ENCODE measurements at places on chromosomes 2 and 18.

DNA sequence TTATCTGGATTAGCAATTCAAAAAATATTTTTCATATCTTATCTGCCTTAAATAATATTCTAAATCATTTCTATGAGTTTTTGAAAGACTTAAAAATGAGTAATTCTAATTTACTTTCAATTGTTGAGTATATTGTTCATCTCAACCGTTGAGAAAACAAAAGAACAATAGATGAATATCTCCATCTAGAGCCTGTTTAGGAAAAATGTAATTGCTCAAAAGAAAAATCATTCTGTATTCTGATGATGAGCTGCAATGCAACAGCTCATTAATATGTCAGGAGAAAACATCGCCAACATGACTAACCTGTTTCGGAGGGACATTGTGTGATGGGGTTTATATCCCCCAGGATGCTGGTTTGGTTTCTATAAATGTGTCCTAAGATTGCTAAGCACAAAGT is 417.6 kb downstream of the SUCLG1 start:
- no peak for DNase-seq

DNA sequence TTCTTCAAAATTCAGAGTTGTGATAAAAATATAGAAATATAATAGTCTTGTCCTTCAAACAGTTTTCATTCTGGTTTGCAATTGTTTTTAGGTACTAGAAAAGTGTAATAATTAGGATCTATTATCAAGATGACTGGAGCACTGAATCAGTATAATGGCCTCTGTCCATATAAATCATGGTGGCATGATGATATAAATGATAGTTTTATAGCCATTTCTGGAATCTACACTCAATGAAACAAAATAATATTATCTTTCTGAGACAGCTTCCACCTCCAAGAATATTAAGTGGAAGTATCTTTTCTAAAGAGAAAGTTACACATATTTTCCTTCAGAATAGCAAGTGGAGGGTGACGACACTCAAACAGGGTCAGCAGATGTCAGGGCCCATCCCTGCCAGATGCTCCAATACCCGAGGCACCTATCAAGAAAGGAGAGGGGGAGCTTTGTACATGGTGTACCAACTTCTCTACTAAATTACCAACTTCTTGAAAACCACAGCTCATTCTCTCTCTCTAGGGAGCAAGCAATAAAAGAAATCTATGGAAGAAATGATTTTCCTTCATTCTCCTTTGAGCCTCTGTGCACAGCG is 882.7 kb upstream of the CHAC2 start:
- no peak for DNase-seq

DNA sequence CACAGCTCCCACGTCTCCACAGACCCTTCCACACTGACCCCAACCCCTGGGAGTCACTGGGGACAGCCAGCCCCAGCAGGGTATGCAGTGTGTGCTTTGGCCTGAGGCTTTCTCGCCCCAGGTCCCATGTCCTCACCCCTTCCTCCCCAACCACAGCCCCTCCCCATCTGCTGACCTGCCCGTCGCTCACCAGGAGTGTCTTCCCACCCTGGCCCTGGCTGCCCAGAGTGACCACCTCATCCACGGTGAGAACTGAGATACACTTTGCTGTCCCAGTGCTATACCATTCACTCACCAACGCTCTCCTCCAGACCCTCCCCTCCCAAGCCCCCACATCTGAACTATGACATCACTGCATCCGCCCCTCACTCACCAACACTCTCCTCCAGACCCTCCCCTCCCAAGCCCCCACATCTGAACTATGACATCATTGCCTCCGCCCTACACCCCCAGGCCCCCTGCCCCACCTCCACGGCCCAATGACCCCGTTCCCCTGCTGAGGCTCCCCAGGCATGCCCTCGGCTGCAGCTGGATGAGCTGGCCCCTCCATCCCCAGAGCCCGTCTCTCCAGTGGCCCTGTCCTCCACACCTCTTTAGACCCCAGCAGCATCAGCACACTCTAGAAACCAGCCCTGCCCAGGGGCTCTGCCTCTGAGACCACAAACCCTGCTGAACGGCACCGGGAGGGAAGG is 55.2 kb downstream of the ANKMY1 start:
- DNase-seq, result no peak

- no peak for DNase-seq
Measured at GRCh38 chr2:192126912-192127311, 67.8 kb downstream of the TMEFF2 start.

GRCh38 chr2:124566518-124566970 is 541.5 kb downstream of the CNTNAP5 start:
- DNase-seq, result no peak

DNA sequence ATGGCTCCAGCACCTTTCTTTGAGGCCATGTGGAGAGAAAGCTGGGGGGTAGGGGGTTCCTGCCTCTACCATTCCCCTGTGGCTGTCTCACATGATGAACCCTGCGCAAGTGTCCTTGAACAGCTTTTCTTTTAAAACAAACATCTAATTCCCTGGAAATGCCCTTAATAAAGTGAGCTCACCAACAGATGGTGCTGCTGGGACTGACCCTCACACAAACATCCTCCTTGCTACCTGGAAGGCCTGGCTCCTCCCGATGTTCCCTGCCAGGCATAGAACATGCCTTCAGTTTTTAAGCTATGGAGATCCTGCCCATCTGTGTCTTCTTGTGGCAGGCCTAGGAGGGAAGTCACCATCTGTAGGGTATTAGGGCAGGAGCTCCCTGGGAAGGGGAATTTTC is 60.7 kb upstream of the GATA6 start:
- no peak for DNase-seq

DNA sequence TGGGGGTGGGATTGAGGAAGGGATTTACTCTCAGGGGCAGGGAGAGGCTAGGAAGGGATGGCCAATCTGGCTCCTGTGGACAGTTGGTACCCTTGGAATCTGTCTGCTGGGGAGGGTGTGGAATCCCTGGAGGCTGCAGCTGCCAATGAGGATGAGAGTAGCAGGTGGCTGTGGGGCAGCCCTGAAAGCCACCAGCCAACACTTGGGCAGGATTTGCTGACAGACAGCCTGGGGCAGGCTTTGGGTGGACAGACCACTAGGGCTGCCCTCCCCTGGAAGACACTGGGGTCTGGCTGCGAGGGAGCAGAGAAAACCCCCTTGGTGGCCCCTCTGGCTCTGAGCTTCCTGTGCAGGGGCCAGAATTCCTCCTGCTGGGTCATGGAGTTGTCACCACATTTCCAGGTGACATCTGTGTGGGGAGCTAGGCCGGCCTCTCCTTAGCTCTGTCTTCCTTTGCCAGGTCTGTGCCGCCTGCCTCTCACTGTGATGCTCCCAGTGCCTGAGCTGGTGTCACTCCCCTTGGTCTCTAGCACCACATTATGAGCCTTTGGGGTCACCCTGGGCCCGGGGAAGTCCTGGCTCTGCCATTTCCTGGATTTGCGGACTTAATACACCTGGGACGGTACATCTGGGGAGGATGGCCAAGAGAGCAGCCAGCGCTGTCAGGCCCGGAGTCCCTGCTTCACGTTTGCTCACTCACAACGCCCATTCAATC is 13.4 kb upstream of the ARHGEF4 start:
- no peak for DNase-seq

GRCh38 chr2:148402786-148403185 is 241.8 kb upstream of the EPC2 start:
- DNase-seq, result no peak

DNA sequence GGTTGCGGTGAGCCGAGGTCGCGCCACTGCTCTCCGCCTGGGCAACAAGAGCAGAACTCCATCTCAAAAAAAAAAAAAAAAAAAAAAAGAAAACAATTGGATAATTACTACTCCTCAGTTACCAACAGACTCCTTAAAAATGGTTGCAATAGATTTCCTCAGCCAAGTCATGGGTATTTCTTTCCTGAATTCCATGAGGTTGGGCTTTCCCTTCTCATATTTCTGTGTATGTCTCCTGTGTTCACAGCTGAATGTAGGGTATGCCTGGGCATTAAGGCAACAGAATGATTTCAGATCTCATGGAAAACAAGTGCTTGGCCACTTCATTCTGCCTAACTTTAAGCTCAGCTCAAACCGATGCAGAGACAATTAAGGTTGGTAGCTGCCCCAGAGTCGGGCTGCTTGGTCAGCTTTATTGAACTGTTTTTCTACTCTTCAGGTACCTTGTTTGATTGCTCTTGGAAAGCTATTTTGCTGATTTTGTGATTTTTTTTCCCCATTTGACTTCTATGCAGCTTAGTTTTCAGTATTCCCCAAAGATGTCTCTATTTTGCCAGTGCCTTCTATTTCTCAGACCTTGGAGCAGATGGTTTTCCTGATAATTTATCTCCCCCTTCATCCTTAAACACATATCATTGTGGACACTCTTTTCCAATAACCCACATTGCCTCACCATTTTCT is 24.8 kb downstream of the KIF5C start:
- no peak for DNase-seq

- no peak for DNase-seq
Measured at GRCh38 chr2:18799397-18799796, 210.0 kb upstream of the NT5C1B start.

DNA sequence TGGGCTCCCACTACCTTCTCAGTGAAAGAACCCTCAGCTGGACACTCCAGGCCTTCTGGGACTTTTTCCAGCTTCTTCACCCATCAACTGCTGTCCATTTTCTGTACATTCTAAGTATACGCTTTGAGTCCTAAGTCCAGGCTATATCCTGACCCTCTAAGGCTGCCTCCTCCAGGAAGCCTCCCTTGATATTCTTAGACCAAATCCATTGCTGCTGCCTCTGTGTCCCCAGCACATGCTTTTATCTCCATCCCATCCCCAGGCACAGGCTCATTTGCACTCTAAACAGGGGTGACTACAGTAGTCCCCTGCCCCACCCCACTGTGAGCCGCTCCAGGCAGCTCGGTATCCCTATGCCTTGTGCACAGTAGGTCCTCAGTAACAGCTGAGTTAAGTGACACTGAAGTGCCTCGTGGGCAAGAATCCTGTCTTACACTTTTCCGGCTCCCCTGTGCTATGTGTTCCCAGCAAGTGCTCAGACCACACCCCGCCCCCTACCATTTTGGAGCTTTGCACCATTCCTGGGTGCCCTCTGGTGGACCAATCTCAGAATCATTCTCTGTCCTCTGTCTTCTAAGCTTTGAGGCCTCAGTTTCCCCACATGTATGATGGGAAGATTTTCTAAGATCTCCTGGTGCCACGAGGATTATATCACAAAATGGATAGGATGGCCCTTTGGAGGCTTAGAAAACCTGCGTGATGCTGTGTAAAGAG is 34.9 kb downstream of the EMX1 start:
- DNase-seq, result no peak

GRCh38 chr18:63951302-63951705 is 2.2 kb downstream of the HMSD start:
- no peak for DNase-seq

GRCh38 chr2:42744545-42745082 is 19.3 kb downstream of the OXER1 start:
- DNase-seq, result no peak

DNA sequence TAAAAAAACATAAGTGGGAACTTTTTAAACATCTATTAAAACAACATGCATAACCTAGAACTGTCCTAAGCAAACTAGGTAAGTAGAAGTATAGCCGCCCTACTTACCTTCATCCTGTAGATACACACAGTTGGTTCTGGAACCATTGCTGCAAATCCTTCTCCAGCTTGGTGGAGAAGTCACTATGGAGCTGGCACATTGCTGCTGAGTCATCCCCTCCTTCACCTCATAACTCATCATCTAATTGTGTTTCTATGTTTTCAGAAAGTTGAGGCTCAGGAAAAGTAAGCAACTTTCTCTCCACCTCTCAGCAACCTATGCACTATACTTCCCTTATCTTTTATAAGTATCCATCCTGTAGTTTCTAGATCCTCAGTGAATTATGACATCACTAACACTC is 269.8 kb upstream of the MMADHC start:
- DNase-seq, result no peak

- no peak for DNase-seq
Measured at GRCh38 chr2:171531836-171532450, 9.7 kb downstream of the CYBRD1 start.
